CD4-positive, alpha-beta T cell treated with Interferon gamma for 1 hour (primary cell): ENCODE measurements at places on chromosomes 4 and X.

DNA sequence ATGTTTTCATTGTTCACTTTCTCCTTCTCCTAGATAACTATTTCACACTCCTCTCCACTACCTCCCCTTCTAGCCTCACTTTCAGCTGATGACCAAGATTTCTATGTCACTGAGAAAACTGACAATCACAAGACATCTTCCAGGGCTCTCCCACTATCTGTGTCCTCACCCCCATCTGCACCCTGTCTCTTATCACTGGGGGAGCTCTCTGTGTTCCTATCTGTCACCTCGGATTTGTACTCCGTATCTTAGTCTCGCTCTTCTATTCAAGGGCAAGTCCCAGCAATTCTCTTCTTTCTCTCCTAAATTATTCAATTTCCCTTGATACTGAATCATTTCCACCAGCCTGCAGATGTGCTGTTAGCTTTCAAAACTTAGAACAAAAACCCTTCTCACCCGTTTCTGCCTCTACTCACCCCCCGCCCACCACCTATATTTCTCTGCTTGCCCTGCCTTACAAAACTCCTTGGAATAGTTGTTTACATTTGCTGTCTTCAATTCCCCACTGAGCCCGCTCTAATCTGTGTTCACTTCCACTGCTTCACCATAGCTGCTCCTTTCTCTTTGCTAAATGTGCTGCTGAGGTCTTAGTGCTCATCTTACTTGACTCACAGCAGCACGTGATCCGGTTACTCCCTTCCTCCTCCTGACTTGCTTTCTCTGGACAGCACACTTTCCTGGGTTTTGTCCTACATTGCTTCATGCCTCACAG is 293.2 kb downstream of the UNC5C start:
- DNase-seq = no peak

- DNase-seq = no peak
These were observed 740.3 kb upstream of the FRG1 start for GRCh38 chr4:189200353-189200752.

GRCh38 chrX:153687121-153688039 is at the start of gene SLC6A8:
Gene SLC6A8, plus strand, starts transcription at chrX:153687926. Its CDS starts 649 bp downstream, at chrX:153688575.
- peak; percentile 47 for DNase-seq

DNA sequence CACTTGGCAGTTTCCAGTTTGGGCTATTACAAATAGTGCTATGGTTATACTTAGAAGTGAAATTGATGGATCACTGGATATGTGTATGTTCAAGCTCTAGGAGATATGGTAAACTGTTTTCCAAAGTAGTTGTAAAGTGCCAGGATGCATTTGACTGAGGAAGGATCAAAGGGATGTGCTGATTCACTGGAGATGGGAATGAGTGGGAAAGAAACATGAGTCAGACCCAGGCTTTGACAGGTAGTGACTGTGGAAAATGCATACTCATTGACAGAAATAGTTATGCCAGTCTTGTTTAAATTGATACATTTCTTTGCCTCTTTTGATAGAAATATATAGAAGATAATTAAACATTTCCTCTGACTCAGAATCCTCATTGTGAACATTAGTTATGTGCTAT is 77.9 kb downstream of the CEP135 start:
- no peak for DNase-seq

GRCh38 chr4:37983951-37984350 is 23.8 kb downstream of the PTTG2 start:
- DNase-seq = no peak

DNA sequence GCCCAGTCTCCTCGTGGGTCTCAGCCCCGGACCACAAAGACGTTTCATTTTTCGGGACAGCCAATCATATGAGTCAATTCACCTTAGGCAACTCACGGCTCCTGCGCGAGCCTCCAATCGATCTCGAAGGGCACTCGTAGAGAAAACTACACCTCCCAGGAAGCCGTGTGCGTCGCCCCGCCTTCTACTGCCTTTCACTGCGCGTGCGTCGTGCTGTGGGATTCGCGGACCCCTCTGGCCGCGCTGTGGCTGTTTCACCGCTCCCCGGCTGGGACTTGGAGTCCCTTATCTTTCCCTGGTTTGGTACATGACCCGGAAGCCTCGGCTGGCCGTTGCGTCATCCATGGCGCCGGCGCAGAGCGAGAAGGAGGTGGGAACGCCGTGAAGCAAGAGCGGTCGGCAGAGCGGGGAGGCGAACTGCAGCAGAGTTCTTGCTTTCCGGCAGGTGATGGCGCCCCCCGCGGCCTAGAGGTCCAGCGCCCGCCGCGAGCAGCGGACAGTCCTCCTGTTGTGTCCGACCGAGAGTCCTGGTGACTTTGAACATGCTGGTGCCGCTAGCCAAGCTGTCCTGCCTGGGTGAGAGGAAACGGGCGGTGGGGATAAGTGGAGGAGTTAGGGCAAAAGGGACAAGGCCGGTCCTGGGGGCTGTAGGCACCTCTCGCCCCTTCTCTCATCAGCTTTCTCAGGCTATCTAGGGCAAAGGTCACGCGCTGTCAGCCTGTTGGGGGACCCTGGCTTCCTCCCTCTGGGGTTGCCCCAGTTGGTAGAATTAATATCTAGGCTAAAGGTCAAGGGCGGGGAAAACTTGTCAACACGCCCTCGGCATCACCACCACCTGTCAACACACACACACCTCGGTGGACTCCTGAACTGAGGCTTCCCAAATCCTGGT is at the start of gene ETFDH:
TSS of gene ETFDH (plus strand) at position 382 of the 892 bp plus-strand sequence. CDS start at position 543, 161 bp downstream.
- DNase-seq = peak; percentile 99

GRCh38 chr4:105674011-105674410 is 34.5 kb downstream of the INTS12 start:
- no peak for DNase-seq

- no peak for DNase-seq
These were observed 305.7 kb downstream of the DHX15 start for GRCh38 chr4:24278693-24279092.

GRCh38 chr4:151674804-151675391 is 85.9 kb downstream of the GATB start:
- no peak for DNase-seq

DNA sequence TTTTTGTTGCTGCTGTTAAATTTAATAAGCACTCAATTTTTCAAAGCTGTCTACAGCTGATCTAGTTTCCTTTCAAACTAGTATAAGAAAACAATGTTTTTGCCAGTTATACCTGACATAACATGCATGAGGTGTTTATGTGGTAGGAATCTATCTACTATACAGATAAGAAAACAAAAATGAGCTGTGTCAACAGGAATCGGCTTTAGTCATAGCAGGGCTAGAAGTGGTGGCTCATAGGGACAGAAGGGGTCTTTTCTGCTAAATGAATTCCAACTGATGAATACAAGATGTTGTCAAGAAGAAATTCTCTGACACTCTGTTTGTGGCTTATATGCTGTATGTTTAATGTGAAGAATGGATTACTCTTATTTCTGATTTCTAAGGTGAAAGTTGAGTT is 55.7 kb upstream of the CLNK start:
- no peak for DNase-seq

- no peak for DNase-seq
These were observed 433.2 kb upstream of the ZFP42 start for GRCh38 chr4:187562345-187562744.

- DNase-seq = no peak
These were observed 19.5 kb upstream of the VSIG1 start for GRCh38 chrX:108025376-108025775.

- DNase-seq = no peak
These were observed 143.4 kb upstream of the MED14 start for GRCh38 chrX:40878766-40879165.

DNA sequence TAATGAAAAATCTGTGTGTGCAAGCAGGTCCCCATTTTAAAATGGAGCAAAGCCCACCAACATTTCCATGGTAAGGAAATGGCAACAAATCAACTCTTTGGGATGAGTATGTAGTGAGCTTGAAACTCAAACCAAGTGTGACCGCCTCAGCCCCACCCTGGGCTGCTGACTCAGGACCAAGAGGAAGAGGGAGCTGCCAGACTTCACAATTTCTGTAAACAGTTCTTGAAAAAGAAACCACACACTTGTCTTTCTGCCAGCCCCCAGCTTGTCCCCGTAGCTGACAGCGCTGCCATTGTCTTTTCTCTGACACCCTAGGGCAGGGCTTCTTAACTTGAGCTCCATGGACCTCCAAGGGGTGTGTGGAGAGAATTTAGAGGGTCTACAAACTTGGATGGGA is 10.3 kb downstream of the RTL5 start:
- peak; percentile 56 for DNase-seq

DNA sequence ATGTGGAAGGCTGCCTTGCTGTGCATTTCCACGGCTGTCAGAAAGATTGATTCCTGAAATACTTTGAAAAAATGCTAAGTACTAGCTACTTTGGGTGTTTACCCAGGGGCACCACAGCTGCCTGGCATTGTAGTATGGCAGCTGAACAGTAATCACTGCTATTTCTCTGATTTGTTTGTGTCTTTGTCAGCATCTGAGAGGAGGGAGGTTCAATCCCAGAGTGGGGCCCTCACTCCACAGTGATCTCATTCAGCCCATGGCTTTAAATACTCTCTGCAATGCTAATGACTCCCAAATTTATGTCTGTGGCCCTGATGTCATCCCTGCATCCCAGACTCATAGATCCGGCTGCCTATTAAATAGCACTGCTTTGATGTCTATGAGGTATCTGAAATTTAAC is 575.3 kb upstream of the MAGEB2 start:
- no peak for DNase-seq

GRCh38 chrX:47573341-47574075 is 8.7 kb upstream of the TIMP1 start:
- no peak for DNase-seq

- no peak for DNase-seq
These were observed 106.8 kb downstream of the COL25A1 start for GRCh38 chr4:109195646-109196045.

- DNase-seq = no peak
These were observed 124.0 kb upstream of the STIM2 start for GRCh38 chr4:26736621-26737020.

DNA sequence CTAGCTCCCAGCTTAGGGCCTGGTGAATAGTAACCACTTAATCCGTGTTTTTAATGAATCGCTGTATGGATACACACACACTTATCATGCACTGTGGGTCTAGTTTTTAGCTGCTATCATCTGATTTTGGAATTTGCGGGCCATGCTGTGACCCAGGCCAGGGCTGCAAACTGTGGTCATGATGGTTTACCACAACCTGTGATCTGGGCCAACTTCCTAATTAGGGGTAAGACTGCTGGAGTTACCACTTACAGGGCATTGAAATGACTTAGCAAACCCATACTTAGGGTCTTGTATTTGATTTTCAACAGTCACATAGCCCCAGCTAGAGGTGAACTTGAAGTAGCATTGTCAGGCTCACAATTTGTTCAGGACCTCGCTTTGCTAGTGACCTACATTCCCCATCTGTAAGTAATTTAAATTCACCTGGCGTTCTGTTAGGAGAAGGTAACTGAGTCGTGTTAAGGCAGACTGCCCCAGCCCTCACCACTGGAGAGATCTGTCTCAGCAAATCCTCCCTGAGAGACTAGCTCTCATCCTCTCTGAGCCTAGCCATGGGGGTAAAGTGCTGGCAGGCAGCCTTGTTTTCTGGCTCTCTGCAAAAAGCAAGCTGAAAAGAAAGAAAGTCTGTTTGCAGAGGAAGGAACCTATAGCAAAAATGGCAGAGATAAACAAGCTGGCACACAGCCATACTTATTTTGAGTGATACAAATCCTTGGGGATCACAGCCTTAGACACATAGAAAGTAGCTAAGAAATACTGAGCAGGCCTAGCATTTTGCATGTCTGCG is 33.8 kb upstream of the EGFL6 start:
- no peak for DNase-seq

GRCh38 chrX:11953615-11954014 is 184.7 kb upstream of the FRMPD4 start:
- no peak for DNase-seq

- no peak for DNase-seq
These were observed 23.0 kb downstream of the GABRA3 start for GRCh38 chrX:152428120-152428519.

DNA sequence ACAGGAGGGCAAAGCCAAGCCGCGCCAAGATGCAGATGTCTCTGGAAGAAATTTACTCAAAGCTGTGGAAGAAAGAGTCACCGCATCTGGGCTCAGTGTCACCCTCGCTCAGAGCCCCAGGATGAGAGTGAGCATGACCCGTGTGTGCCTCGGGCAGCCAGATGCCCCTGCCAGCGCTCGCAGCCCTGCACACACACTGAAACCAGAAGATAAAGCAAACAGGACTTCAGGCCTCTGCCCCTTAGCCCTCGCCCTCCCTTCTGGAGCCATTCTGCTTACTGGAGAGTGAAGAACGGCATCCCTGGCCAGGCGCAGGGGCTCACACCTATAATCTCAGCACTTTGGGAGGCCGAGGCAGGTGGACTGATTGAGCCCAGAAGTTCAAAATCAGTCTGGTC is 103.0 kb downstream of the IRF2 start:
- no peak for DNase-seq

- no peak for DNase-seq
These were observed 12.6 kb downstream of the CAPN6 start for GRCh38 chrX:111257733-111258132.

- DNase-seq = no peak
These were observed 60.2 kb upstream of the PGAM4 start for GRCh38 chrX:78029663-78030062.
